ENCODE measurements at places on chromosomes 11 and 22.

GRCh38 chr11:128726458-128727139 is 32.7 kb downstream of the FLI1 start:
- DNase-seq: peak; percentile 41

GRCh38 chr11:8685820-8686219 is 3.2 kb downstream of the RPL27A start:
- no peak for DNase-seq

DNA sequence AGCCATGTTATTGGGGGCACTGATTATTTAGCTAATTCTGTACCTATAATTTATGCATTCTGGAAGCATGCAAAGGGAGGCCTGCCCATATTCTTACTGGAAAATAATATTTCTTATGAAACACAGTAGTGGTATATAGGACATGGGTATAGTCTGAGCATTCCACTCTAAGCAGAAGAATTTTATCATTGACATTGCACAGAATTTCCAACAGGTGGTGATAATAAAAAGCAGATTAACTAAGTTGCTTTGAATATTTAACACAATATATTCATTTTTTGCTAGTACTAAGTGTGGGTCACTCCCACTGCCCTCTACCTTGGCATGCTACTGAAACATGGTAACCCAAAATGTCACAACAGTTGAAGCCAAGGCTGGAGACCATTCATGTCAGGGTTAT is 728.8 kb upstream of the FAT3 start:
- DNase-seq: no peak

DNA sequence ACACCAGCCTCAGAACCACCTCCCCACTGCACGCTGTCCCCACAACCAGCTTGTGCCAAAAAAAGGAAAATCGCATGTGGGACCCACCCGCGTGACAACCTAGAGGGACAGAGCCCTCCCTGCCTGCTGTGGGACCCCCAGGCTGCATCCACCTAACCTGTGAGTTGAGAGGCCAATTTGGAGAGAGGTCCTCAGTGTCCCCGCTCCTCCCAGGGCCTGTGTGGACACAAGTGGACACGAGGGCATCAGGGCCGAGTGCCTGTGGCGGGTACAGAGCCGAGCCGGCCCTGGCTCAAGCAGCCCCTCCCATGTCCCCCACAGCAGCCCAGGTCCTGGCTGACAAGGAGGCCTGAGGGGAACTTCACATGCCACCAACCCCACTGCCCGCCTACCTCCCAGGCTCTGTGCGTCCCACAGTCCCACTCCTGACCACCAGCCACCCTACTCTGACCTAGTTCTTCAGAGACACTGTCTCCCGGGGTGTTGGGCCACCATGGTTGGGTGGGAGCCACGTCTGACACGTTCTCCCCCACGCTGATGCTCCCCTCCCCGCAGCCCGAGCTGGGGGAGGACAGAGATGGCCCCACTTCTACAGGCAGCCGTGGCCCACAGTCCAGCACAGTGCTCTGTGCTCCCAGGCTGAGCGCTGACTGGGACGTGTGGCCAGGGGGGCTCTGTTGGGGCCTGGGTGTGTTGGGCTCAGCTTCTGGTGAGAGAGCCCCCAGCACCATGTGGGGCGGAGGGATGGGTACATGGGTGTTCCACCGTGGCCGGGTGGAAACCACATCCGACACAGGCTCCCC is 19.2 kb downstream of the SELENOO start:
- no peak for DNase-seq

- no peak for DNase-seq
These were observed 910.4 kb downstream of the METTL15 start for GRCh38 chr11:29018631-29019030.

GRCh38 chr22:23504516-23504915 is 75.6 kb downstream of the IGLL1 start:
- DNase-seq: no peak

- DNase-seq: no peak
These were observed 6.4 kb upstream of the CCDC88B start for GRCh38 chr11:64333556-64333955.

DNA sequence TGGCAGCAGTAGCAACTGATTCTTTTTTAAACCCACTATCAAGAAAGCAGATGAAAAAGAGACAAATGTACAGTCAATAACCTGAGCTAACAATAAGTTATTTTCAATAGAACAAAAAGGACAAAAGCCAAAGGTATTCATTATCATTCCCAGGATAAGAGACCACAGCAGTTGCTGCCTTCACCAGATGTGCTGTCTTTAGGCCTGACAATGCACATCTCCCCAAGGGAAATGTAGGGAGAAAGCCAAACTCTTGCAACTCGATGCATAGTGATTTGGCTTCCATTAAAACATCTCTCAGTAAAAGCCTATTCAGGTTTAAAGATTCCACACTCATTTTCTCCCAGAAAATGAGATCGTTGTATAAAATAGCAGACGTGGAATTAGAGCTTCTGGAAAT is 210.7 kb downstream of the METTL15 start:
- DNase-seq: no peak

DNA sequence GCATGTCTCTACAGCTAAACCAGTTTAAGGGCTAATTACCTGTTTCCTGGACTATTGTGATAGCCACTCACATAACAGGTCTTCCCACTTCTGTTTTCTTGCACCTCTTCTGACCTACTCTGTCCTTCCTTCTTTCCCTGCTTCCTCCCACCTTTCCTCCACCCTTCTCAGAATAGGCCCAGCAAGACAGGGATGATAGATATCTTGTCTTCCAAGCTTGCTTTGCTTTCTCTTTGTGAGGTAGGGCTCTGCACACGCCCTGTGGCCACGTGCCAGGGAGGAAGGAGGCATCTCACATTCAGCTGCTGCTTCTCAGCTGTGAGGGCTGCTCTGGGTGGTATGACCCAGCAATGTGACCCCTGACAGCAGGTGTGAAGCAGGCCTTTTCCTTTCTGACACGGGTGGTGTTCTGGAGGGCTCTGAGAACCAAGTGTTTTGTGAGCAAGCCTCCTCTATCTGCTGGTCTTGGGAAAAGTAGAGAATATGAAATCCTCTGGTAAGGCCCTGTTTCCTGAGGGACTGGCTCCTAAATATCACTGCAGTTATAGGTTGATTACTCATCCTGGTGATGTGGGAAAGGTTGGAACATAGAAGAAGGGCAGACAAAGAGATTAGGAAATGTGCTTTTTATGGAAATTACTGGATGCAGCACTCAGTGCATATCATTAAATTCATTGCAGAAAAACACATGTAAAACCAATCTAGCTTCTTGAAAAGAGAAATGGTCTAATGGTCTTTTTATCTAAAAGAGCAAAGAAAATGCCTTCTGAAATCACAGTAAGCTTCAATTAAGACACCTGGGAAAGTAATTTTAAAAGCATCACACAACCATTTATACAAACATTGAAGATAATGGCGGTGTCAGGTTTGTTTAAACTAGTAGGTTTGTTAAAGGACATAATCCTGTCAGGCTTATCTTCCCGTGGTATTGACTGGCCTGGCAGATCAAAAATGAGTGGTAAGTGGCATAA is 8.5 kb downstream of the AMOTL1 start:
- DNase-seq: no peak

- DNase-seq: no peak
These were observed 1.9 kb upstream of the ATL3 start for GRCh38 chr11:63672936-63673539.

DNA sequence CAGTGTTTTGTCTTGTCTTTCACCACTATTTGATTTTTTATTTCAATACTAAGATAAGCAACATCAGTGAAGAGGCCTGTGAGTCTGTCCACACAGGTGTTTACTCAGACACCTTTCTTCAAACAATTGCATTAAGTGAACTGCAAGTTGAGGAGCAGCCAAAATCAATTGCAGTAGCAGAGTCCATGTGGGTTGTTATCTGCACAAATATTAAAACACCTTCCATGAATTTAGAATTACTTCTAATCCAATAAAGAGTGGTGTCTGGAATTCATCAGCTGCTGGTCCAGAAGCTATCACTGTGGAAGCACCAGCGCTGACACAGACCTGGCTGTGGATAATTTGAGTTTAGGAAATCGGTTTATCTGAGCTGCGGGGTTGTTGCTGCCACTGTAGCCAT is 83.5 kb upstream of the FAT3 start:
- DNase-seq: no peak

DNA sequence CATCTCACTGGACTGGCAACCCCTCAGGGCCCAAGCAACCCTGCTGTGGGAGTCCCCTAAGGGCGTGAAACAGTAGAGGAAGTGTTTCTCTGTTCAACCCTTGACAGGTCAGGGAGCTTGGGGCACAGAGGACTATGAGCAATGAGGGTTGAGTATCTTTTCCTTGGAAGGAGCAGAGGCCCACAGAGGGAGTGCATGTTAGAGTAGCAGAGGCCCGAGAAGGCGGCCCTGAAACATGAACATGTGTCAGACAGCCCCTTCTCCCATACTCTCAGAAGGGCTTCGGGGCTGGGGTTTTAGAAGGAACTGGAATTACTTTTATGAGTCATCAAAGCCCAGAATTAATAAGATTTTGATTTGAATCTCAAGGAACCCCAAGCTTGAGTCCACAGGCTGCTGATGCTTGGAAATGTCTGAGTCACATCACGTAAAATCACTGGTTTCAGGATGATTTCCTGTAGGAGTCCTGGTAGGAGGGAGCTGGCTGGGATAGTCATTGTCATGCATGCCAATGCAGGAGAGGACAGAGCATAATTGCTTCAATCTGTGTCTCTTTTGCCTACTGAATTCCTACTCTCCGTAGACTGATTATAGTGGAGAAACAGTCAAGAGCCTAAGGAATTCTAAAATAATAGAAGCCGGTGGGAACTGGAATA is 22.6 kb downstream of the C11orf71 start:
- DNase-seq: no peak

- no peak for DNase-seq
These were observed 331.1 kb upstream of the B3GAT1 start for GRCh38 chr11:134742956-134743819.

DNA sequence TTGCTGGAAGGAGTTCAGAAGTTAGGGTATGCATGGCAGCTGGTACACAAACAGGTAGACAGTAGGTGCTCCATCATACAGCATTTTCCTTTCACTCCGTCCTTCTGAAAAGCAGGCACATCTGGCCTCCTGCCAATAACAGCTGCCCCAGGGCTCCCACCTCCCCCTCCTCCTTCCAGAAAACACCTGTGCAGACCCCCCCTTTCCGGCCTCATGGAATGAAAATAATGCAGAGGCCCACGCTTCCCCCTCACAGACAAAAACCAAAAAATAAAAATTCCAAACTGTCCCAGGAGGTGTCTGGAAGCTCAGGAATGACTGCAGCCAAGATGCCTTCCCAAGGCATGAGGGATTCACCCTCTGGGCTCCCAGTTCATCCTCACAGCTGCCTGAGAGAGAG is 185.5 kb downstream of the MN1 start:
- no peak for DNase-seq

Data from activated CD4-positive, alpha-beta T cell treated with anti-CD3 and anti-CD28 coated beads, Interleukin-2, amount 50 U/mL, for 1 hour (primary cell).